ENCODE measurements at places on chromosomes 4 and X. TPM values are rescaled to one million over a fixed set of nuclear protein-coding genes. Genes with fewer than 3 reads are reported as not detected.

CC2D2A gene
- 14.4 TPM for total RNA-seq

DNA sequence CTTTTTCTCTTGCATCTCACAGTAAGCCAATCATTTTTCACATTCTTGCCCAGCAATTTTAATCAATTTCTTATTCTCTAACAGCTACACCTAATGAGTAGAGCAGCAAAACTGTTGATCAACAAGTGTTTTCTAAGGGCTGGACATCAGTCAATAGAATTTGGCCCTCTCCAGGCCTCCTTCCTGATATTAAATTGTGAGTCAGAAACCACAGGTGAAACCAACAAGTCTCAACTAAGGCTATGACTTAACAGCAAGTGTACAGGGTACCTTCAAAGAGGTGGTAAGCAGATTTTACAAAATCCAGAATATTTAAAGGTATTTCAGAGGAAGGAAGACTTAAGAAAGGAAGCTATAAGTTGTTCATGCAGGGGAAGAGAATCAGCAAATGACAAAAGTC, 156.5 kb upstream of the ARHGAP24 start:
- no peak for DNase-seq

- no peak for DNase-seq
These were observed 155.8 kb downstream of the NAA11 start for GRCh38 chr4:79170077-79170476.

GRCh38 chr4:40515037-40515397, 114.6 kb downstream of the RBM47 start:
- no peak for DNase-seq

DNA sequence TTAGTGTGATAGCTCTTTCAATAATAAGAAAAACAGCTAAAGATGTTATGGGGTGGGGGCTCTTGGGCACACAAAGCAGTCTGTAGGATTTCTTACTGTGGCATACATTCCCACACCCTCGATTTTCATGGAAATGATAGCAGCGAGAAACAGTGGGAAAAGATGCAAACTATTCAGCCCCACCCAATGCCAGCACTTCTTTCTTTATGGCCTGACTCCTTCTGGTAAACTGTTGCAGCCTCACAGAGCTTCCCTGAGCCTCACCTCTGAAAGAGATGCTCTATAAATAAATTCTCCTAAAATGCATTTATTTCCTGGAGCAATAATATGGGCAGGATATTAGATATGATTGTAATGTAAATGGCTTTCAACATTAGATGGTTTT, 910 bp downstream of the ANK2 start:
- DNase-seq = no peak

Data from adrenal gland (tissue), 19 donors.